ENCODE measurements at places on chromosomes 13 and 19.

- DNase-seq = no peak
These were observed 573.1 kb upstream of the KLF12 start for GRCh38 chr13:74707291-74707690.

- DNase-seq = peak; percentile 14
These were observed 14.0 kb downstream of the SCGB2B2 start for GRCh38 chr19:34662919-34663318.

GRCh38 chr13:112391746-112392145 lies 15.6 kb downstream of the SPACA7 start:
- no peak for DNase-seq

GRCh38 chr13:41587490-41587889 lies 130.1 kb downstream of the RGCC start:
- DNase-seq = peak; percentile 7

DNA sequence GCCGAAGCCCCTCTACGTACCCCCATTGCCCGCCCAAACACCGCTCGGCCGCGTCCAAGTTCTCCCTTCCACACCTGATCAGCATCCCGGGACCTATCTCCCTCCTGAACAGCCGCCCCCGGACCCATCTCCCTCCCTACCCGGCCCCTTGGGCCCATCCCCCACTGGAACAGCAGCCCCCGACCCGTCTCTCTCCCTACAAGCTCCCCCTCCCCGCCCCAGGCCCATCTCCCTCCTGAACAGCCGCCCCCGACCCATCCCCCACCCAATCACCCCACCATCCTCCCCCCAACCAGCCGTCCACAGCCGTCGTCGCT lies 610 bp downstream of the ZSCAN1 start:
- DNase-seq = no peak

DNA sequence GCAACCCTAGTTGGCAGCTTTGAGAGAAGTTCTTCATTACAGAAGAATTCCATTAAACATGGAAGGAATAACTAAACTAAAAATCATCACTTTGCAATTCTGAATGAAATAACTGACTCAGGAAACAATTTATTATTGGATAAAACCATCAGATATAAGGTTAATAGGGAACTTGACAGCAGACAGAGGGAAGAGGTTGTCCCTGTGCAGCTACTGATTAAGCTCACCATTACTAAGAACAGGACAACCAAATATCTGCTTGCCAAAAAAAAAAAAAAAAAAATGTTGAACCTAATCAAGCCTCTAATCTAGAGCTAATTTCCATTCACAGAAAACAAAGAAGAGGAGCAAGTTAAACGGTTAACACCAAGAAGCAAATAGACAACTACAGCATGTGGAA lies 12.8 kb downstream of the N4BP2L2 start:
- no peak for DNase-seq

DNA sequence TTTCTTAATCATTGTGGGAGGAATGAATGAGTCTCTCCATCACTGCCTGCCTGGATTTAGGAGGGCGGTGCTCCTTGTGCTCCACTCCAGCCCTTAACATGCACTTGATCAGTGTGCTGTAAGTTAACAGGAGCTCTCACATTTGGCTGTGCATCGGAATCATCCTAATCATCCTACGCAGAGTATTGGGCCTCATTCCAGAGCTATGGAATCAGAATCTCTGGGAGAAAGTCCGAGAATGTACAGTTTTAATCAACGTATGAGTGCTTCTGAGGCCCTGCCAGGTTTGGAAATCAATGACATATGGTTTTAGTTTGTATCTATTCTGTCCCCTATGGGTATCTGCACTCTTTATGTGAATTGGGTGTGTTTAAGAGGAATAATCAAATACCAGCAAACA lies 34.9 kb upstream of the DCLK1 start:
- no peak for DNase-seq

DNA sequence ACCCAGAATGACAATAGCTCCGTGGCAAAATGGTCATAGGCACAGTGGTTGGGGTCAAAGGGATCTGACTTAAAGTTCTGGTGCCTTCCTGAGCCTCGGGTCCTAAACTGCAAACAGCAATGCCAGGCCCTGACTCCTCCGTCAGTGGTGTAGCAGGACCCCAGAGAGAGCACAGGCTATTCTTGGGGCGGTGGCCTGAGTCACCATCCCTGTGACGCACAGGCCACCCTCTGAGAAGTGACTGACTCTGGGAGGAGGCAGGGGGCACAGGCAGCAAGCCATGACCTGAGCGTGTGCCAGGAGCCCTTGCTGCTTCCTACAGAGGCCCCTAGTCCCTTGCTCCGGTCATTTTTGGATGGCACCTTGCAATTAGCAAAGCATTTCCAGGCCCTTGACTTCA lies 18.7 kb downstream of the PLVAP start:
- DNase-seq = no peak

- no peak for DNase-seq
These were observed 5.3 kb downstream of the CCDC70 start for GRCh38 chr13:51867062-51867461.

DNA sequence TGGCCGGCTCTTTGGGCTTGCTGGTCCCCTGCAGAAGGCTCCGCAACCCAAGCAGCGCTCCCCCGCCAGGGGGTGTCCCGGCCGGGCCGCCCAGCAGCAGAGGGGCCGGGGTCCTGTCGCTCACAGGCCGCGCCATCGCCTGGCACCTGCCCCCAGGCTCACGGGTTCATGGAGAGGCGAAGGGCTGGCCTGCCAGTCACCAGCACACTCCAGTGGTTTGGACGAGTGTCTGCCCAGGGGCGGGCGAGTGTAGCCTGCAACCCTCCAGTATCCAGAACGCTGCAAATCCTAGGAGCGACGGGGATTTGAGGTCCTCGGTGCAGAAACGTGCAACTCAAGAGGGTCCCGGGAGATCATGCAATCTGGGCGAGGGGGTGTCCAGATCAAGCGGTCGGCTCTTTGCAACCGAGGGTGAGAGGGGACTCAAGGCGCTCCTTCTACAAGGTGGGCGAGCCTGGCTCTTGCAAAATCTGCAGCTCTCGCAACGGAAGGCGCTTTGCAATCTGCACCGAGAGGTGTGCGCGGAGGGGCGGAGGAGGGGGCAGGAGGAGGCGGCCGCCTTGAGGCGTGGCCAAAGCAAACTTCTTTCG lies at the start of gene DBP:
DBP (minus strand) TSS at position 521 of the 590 bp plus-strand sequence; CDS start at position 136, 385 bp downstream.
- no peak for DNase-seq

DNA sequence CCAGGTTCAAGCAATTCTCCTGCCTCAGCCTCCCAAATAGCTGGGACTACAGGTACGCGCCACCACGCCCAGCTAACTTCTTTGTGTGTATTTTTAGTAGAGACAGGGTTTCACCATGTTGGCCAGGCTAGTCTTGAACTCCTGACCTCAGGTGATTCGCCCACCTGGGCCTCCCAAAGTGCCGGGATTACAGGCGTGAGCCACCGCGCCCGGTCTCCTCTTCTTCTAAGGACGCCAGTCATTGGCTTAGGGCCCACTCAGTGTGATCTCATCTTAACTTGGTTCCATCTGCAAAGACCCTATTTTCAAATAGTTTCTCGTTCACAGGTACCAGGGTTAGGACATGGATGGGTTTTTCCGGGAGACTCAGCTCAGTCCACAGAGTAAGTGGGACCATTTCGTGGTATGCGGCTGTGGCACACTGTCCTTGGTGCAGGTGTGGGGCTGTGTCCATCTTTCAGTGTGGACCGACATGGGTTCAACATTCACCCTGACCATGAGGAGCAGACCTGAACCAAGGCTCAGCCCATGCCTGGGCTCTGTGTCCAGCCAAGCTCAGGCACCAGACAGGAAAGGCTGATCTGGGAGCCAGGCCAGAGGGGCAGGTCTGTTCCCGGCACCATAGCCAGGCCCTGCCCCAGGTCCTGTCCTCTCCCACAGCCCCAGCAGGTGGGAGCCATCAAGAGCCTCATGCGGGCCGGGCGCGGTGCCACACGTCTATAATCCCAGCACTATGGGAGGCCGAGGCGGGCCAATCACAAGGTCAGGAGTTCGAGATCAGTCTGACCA lies 2.8 kb upstream of the MKNK2 start:
- no peak for DNase-seq

DNA sequence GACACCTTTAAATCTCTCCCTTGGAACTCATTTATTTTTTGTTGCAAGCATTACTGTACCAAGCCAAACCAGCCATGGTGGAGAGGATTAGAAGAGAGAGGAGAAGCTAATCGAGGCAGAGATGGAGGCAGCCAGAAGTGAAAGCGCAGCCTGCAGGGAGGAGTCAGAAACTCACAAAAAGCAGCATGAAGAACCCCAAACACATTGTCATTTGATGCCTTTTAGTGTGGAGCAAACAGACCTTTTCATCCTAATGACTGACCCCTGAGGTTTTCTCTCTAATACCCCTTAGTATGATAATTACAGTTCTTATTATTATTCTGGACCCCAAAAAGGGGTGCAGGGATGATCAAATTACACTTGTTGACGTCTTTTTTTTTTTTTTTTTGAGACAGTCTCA lies 62.5 kb downstream of the TNFRSF19 start:
- DNase-seq = no peak

- DNase-seq = peak; percentile 38
These were observed 1.0 kb downstream of the REX1BD start for GRCh38 chr19:18589380-18590272.

GRCh38 chr19:5456841-5457200 lies 1.6 kb downstream of the ZNRF4 start:
- no peak for DNase-seq

DNA sequence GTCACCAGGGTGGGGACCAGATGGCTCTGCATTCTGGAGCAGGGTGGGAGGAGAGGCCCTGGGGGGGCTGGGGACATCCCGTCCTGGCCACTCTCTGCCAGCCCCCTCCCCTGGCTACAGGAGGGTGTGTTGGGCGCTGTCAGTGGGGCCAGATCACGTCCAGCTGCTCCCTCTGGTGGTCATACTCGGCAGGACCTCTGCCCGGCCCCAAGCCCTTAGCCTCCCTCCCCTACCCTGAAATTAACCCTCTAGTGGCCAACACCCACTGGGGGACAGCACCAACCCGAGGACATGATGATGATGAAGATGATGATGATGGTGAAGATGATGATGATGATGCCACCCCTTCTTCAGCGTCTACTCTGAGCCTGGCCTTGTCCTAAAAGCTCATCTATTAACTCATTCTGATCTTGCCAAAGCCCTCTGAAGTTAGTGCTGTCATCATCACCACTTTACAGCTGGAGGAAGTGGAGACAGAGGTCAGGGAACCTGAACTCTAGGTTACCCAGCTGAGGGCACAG lies 590 bp upstream of the LGI4 start:
- DNase-seq = no peak

DNA sequence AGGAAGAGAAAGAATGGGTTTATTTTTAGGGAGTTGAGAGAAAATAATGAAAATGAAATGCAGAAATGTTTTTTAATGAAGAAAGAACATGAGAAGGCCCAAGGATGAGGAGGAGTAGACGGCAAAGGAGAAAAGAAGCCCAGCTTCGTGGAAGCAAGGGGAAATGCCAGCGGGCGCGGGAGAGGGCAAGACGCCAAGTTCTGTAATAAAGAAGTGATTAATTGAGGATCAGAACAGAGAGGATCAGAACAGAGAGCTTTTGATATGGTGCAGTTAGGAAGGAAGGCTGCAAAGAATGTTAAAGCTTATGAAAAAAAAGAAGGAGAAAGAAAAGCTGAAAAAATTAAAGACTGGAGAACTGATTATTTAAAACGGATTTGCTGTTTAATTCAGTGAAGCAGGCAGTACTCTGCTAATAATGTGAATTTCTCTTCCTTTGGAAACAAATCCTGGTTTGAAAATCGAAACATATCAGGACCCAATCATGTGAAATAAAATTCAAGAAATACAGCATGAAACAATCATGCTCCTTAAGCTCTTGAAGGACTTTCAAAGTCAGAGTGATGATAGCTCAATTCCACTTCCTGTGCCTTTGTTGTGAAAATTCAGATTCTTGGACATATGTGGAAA lies 99.3 kb upstream of the SOX1 start:
- DNase-seq = no peak

- DNase-seq = no peak
These were observed 417.1 kb downstream of the ITGBL1 start for GRCh38 chr13:101869553-101869952.

GRCh38 chr19:8094336-8094735 lies 41.8 kb downstream of the CCL25 start:
- DNase-seq = no peak

GRCh38 chr19:50292216-50292827 lies 36.9 kb downstream of the KCNC3 start:
- DNase-seq = no peak

DNA sequence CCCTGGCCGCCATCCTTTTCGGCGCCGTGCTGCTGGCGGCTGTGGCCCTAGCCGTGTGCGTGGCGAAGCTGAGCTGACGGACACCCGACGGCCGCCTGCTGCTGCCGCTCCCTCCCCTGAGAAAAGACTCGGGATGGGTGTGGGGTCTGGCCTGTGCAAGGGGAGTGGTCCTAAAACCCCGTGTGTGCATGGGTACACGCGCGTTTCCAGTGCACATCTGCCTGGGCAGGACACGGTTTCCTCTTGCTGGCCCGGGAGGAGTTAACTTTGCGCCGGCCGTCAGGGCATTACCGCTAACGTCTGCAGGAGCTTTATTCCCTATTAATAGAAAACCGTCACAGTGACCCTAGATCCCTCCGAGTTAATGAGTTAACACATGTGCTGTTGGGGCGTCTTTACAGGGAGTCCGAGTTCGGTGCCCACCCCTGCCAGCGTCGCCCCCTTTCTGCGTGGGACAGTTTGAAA lies 1.3 kb downstream of the RGS9BP start:
- no peak for DNase-seq

DNA sequence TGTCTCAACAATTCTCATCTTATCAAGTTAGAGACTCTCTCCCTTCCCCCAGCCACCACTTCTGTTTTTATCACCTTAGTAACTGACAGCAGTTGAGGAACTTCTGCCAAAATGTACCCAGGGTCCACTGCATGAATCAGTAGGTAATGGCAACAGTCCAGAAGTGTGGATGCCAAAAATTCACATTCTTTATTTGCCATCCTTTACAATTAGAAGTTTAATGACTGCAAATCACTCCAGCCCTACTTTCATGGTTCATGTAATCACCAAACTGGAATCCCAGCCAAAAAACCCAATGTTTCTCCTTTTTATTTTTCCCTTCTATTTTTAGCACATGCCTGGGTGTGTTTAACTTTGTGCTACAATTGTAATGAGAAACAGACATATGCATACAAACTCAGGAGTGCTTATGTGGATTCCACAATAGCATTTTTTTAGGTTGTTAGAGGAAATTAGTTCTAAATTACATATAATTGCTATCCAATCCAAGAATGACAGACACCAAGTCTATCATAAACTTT lies 243.5 kb downstream of the RGCC start:
- DNase-seq = no peak

DNA sequence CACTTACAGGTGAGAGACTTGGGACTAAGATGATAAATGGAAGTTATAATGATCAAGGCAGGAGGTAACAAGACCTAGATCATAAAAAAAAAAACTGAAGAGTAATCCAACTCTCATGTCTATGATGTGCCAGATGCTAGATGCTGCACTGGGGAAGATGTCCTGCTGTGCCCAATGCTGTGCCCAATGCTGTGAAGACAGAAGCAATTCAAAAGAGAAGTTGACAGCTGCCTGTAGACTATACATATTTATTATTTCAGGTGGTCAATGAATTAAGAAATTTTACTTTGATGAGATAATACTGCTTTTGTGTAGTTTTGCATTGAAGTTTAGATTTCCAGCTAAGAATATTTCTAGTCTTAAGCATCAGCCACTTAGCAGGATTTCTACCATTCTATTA lies 21.5 kb downstream of the VWA8 start:
- no peak for DNase-seq

- DNase-seq = no peak
These were observed 15.4 kb downstream of the TMEM161A start for GRCh38 chr19:19122902-19123301.

- DNase-seq = no peak
These were observed 73.6 kb downstream of the COG3 start for GRCh38 chr13:45538382-45538781.

GRCh38 chr19:42469311-42470235 lies 26.8 kb upstream of the CXCL17 start:
- DNase-seq = no peak
